ENCODE measurements at places on chromosomes 2 and 18. TPM values are rescaled to one million over a fixed set of nuclear protein-coding genes. Genes with fewer than 3 reads are reported as not detected.

The SLC9A4 gene
- total RNA-seq: 0.07 TPM

The TCF23 gene
- 0.07 TPM for total RNA-seq

GRCh38 chr2:52054824-52055223, 1022.9 kb upstream of the NRXN1 start:
- no peak for DNase-seq

DNA sequence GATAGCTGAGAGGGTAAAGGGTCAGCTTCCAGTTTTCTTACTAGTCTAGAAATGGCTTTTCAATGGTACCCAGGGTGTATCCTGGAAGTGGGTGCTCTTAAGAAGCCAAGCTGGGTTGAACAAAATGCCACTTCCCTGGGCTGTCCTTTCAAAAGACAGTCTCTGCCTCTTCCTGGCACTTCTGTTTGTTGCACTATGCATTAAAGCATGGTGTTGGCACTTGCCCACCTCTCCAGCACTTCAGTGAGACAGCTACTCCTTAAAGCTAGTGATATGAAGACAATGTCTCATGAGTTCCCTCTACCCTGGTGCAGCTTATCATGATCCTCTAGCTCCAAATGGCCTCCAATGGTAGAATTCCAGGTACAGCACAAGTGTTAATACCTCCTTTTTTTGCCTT, 74.3 kb upstream of the IGFBP5 start:
- no peak for DNase-seq

- DNase-seq: no peak
Observed at GRCh38 chr18:54181856-54182602, 42.4 kb downstream of the MBD2 start.

- DNase-seq: no peak
Observed at GRCh38 chr18:25517881-25518715, 166.1 kb upstream of the ZNF521 start.

Data from activated naive CD4-positive, alpha-beta T cell treated with anti-CD3 and anti-CD28 coated beads, Interleukin-2, amount 50 U/mL, for 72 hours (primary cell).